ENCODE measurements at places on chromosomes 16 and 17.

- no peak for DNase-seq
Observed at GRCh38 chr16:53893731-53894435, 189.9 kb downstream of the FTO start.

DNA sequence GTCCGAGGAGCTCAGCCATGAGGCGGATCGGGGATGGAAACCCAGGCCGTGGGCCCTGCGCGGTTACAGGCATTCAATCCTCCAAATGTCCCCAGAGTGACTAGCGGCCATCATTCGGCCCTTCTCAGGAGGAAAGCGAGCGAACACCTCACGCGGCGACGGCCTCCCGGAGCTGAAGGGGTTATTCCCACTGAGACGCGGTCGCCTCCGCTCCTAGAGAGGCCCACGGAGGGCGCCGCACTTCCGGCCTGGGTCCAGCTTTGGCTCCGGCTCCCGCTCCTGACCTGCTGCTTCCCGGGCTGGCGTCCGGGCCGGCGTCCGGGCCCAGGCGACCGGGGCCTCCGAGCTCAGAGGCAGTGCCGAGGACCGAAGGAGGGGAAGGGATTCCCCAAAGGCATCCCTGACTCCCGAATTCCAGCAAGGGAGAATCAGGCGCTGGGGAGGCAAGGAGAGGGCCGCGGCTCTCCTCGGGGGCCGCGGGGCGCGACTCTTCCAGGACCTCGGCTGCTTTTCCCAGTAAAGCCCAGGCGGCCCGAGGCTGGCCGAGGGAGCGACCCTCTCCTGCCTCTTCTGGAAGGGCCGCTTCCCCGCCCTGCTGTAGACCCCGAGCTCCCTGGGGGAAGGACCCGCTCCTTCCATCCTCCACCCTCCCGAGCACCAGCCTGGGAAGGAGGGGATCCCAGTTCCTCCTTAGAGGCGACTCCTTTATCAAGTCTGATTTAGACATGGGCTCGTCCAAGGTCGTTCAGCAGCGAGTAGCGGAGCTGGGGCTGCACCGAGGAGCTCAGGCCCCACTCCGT, 18.6 kb upstream of the ZNF629 start:
- peak; percentile 75 for DNase-seq

DNA sequence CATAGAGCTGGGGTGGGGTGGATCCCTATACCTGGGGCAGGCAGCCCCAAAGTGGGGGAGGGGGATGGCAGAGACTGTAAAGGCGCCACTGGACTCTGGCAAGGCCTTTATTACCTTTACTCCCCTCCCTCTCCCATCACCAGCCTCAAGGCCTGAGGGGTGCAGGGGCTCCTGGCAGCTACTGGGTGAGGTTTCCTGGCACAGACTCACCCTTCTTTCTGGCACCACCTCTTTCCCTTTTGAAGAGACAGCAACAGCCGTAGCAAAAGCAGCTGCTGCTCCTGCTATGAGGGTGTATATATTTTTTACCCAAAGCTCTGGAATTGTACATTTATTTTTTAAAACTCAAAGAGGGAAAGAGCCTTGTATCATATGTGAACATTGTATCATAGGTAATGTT, 17.6 kb downstream of the RAPGEFL1 start:
- DNase-seq, result no peak

DNA sequence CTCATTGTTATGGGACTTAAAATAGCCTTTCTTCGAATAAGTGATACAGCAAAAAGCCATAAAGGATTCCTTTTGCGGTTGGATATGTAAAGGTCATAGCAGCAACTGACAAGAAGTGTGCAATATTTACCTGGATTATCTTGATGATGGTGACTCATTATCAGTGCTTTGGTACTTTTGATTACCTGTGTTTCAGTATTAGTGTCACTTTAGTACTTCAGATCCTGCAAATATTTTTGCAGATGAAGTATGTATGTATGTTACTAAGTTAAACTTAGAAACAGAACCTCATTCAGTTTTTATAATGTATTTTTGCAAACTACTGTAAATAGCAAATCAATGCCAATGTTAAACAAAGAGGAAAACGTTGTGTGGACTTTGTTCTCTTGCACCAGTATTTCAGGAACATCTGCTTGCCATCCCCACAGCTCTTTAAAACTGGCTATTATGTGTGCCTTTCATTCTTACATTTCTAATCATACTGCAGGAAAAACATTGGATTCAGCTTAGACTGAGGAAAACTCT, 10.5 kb downstream of the CNEP1R1 start:
- no peak for DNase-seq

DNA sequence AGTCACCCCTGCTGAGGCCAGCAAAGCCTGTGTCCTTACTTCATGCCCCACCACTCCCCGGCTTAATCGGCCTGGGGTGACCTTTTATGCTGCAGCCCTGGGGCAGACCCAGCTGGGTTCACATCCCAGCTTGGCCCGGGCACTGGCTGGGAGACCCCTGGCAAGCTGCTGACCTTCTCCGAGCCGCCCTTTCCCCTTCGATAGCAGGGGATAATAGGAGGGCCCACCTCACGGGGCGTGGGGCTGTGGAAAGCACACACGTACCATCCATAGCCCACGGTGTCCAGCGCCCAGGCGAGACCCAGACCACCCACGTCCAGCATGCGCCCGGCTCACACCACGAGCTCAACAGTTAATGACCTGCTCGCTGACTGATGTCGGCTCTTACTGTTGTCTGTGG, 26.8 kb downstream of the TBC1D16 start:
- DNase-seq, result no peak

DNA sequence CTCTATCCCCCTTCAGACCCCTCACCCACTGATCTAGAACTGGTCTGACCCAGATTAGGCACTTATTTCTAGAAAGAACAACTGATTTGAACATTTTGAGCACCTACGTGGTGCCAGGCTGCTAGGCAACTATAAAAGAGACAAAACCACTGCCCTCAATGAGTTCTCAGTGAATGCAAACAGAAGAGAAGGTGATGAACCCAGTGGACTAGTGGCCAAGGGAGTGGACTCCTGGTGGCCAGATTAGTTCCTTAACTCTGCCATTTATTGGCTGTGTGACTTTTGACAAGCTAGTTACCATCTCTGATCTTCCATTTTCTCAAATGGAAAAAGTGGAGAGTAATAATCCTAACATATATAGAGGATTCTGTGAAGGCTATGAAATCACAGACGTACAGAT, 259.1 kb upstream of the SALL1 start:
- no peak for DNase-seq

DNA sequence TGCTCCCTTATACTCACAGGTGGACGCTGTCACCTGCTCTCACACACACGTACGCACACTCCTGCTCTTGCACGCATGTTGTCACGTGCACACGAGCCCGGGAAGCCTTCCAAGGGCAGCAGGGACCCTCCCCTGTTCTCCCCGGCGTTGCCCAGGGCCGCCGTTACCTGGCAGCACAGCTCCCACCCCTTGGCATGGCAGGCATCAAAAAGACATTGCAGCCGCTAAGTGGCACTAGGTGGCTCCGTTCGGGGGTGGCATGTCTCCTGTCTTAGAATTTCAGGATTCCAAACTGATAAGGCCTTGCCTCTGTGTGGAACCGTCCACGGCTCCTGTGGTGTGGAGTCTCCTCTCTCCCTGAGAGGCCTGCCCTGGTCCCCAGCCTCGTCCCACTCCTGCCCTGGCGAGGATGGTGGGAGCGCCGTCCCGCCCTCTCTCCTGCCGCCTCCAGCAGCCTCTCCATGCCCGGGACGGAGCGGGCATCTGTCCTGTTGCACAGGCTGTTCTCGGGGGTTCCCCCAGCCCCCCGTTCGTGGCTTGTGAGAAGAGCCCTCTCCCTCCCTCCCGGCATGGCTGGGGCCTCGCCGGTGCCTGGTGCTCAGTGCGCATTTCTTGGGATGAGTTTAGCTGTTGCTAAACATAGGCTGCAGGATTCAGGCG, 126.7 kb upstream of the GSE1 start:
- DNase-seq, result no peak

DNA sequence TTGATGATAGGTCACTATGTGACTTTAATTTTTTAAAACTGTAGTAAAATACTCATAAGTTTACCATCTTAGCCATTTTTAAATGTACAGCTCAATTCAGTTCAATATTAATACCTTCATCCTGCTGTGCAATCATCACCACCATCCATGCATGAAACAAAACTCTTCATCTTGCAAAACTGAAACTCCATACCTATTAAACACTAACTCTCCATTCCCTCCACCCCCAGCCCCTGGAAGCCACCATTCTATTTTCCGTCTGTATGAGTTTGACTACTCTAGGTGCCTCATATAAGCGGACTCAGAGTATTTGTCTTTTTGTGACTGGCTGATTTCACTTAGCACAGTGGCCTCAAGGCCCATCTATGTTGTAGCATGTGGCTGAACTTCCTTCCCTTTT, 9.4 kb upstream of the CNEP1R1 start:
- no peak for DNase-seq

DNA sequence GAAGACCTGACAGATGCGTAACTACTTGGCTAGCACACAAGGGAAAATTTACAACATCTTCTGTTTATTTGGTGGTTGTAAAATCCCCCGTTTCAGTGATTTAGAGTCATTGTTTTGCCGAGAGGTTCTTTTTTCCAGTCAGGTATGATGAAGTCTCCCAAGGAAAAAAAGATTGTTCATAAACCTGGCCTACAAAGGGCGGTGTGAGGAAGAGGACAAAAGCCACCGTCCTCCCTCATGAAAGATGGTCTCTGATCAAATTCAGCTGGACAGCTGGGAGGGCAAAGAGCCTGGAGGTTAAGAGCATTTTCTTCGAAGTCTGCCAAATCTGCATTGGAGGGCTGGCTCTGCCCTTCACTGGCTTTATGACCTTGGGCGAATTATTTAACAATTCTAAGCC, 419.9 kb downstream of the HAPSTR1 start:
- no peak for DNase-seq
